Stimulated activated CD4-positive, alpha-beta T cell treated with anti-CD3 and anti-CD28 coated beads, Interleukin-1b, Interleukin-23, amount 100 ng/mL, for 1 hour (primary cell): ENCODE measurements at places on chromosomes 5 and 9.

- no peak for DNase-seq
These were observed 161.7 kb downstream of the RANBP17 start for GRCh38 chr5:171023508-171023907.

GRCh38 chr9:114869845-114870244 is 60.5 kb downstream of the TNFSF8 start:
- DNase-seq: no peak

GRCh38 chr5:125634216-125634835 is 788.9 kb upstream of the GRAMD2B start:
- no peak for DNase-seq

GRCh38 chr9:18520416-18521047 is 46.6 kb downstream of the ADAMTSL1 start:
- DNase-seq: no peak

- no peak for DNase-seq
These were observed 13.1 kb downstream of the DAP start for GRCh38 chr5:10747678-10748622.

- no peak for DNase-seq
These were observed 1.7 kb upstream of the ACO1 start for GRCh38 chr9:32382565-32383320.

DNA sequence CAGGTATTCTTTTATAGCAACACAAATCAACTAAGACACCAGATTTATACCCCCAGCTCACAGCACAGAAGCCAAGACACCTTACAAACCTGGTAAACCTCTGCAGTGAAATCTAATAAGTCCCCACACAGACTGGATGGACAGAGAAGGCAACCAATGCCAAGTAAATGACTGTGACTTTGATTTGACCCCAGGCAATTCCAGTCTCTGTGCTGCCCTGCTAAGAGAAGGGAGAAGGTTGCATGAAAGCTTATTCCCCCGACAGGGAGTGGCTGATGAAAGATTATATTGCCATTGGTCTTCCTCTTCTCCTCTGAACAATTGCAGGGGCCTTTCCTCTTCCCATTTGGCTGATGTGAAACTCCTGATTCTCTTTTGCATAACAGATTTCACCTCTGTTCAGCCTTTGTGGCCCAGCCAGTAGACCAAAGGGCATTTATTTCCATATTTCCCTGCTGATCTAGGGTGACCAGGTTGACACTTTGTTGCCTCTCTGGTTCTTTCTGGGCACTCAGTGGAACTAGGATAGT is 107.6 kb downstream of the ADRB2 start:
- DNase-seq: no peak

DNA sequence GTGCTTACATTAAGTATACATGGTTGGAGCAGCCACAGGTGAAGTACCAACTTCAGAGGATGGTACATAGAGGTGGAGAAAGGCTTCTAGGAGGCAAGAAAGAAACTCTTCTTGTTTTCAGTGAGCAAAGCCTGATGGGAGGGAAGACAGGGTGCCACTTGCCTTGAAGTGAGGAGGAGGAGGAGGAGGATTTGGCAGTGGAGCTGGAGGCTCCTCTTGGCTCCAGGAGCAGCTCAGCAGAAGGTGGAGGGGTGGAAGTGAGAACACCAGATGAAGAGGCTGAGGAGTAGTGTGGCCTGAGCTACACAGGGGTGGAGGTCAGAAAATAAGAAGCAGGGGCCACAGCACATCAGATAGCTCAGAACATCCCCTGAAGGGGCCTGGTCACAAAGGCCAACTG is 91.1 kb upstream of the SHISAL2B start:
- no peak for DNase-seq

GRCh38 chr5:131200560-131200959 is 29.8 kb downstream of the LYRM7 start:
- no peak for DNase-seq

DNA sequence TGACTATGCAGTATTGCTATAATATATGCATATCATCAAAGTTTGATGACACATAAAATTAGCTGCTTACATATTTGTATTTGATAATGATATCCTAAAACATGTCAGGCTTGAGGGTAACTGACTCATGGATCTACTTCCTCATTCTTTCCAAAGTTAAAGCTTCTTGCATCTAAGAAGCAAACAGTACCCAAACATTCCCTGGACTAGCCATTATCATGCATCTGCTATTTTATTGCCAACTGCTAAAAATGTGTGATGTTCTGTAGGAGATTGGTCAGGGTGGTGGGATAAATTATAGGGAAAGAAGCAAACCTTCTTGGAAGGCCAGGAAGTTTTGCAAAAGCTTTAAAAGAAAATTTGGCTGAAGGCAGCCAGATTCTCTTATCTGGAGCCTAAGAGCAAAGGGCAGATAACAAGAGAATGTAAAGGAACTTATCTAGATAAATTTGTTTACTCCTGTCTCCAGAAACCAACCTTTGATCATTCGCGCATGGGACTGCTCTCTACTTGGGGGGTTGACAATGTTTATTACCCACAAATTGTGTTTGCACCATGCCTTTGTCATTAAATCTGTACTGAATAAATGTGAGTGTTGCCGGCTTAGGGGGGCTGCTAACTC is 604.1 kb upstream of the TLE4 start:
- no peak for DNase-seq

GRCh38 chr9:97602430-97602829 is 30.7 kb downstream of the TSTD2 start:
- DNase-seq: no peak
